ENCODE measurements at places on chromosomes 7 and 10.

DNA sequence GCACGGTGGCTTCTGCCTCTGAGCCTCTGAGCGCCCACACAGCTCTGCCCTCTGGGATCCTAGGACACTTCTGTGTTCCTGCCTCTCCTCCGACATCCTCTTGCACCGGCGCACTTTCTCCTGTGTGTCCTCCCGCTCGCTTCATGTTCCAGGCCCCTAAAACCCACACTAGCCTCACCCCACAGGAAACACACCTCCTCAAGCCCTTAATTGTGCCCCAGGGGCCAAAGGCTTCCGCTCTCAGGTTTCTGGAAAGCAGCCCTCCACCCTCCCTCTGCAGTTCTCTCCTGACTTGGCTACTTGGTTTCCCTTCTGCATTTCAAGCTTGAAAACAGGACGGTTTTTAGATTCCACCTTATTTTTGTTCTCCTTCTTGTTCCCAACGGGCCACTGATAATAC is 7.3 kb downstream of the GFRA1 start:
- DNase-seq: no peak

GRCh38 chr7:87506246-87507180 is 31.0 kb upstream of the ABCB4 start:
- peak; percentile 9 for DNase-seq

DNA sequence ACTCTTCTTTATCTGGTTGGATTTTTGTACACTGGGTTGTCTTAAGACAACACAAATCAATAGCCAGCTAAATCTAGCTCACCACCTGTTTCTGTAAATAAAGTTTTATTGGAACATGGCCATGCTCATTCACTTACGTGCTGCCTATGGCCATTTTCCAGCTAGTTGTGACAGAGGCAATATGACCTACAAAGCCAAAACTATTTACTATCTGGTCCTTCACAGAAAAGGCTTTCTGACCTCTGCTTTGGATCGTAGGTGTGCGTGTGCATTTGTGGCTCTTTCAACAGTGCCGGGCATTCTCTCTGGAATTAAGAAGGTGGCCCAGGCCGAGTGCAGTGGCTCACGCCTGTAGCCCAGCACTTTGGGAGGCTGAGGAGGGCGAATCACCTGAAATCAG is 45.5 kb downstream of the NRAP start:
- no peak for DNase-seq

DNA sequence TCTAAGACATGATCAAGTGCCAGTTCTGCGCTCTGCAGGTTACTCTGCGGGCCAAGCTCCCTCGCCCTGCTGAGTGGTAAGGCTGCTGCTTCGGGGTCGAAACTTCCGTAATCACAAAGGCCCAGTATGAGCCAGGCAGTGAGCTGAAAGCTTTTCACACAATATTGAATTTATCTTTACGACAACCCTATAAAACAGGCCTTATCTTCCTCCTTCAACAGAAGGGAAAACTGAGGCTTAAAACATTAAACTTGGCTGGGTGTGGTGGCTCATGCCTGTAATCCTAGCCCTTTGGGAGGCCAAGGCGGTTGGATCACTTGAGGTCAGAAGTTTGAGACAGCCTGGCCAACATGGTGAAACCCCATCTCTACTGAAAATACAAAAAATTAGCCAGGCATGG is 83.3 kb downstream of the FAM107B start:
- DNase-seq: no peak

DNA sequence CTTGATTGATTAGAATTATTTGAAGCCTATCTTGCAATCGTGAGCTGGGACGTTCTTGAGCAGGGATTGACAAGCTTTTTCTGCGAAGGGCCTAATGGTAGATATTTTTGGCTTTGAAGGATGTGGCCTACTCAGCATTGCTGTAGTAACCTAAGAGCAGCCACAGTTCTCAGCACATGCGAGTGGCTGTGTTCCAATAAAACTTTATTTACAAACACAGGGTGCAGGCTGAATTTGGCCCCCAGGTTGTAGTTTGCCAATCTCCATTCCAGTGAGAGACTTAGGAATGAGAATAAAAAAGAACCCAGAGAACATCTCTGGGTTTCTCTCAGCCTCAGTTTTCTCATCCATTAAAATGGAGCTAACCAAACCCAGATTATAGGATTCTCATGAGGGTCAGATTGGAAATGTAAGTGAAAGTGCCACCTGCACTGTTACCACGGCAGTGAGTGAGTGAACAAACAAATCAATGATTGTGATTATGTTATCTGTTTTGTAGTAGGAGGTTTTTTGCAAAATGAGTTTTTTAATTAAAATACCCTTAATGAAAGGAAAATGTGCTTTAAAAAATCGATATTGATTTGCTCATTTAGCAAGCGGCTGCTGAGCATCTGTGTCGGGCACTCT is 664.0 kb downstream of the SDK1 start:
- DNase-seq: no peak

DNA sequence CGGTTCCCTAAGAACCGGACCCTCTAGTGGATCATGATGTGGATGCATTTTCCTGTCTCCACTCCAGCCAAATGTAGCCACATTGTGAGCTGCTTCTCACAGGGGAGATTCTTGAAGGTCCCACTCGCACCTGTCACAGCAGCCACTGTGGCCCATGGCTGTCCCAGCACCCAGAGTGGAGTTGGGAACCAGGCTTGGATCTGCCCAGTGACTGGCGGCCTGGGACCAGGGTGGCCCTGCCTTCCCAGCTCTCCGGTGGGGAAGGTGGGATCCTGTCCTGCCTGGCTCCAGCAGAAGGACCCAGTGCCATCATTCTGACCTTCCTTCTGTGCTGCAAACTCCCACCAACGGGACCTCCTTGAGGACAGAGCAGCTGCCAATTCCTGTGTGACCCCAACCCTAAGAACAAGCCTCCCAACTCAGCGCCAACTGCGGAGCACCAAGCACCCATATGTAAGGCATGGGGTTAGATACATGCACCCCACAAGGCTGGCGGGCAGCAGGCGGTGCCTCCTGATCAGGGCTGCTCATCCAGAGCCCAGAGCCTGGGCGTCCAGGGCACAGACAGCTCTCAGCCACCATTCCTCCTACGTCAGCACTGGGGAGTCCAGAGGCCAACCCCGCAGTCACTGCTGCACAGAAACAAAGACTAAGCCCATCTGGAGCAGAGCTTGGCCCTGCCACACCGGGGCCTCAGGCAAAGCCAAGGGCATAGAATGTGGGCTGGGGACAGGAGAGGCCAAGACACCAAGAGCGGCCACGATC is 28.8 kb downstream of the EBF3 start:
- DNase-seq: no peak

DNA sequence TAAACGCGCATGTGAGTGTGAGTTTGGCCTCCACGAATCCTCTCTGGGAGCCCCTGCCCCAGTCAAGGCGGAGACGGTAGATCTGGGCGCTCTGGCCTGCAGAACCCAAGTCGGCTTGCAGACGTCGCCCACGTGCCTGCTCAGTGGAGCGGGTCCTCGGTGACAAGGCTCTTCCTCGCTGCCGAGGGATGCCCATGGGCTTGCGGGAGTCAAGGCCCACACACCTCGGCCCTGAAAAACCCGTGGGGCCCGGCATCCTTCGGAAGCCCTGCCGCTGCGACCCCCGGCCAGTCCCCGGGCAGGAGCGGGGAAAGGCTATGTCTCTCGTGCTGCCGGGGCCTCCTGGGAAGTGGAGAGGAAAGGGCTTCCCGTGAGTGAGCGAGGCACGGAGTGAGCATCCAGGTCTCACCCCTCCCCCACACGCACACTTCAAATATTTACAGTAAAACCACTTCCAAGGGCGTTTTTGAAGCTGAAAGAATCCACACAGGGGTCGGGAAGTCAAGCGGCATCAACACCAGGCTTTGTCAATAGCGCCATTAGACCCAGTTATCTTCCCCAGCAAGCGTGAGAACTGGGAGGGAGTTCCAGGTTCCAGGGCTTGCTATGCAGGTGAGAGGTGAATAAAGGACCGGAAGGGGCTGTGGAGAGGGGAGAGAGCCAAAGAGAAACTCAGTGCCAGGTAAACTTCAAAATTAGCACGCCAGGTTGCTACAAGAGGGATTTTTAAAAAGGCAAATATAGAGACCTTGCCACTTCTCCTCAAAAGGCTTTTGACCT is 1.1 kb upstream of the MNX1 start:
- no peak for DNase-seq

DNA sequence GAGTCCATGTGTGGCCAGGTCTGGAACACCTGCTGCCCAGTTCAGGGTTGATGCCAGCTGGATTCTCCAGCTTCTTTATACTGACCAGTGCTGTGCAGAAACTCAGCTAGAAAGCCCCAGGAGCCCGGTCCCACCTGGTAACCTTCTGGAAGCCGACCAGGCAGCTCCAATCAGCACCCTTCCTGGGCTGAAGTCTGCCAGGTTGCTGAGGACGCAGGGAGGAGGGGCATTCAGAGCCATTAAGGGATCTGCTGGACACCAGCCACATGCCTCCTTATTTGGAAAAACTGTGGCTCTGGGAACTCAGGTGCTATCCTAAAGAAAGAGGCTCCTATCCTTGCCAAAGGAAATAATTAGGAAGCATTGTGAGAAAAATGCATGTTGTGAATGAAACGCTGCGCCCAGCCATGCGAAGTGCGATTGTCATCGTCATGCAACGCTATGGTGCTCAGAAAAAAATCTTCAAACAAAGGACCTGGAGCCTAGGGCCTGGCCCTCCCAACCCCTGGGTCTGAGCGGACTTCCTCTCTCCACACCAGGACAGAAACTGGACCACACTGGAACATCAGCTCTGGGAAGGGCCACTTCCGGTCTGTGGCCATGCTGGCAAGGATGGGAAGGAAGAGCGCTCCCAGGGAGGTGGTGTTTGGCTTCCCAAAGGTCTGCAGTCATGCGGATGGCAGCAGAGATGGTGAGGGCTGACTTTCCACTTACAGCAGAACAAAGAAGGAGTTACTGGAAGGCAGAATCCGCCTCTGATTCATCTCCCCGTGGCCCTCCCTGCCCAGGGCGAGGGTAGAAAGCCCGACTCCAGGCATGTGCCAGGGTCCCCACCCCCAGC is 90.1 kb downstream of the FAM53B start:
- peak; percentile 9 for DNase-seq

DNA sequence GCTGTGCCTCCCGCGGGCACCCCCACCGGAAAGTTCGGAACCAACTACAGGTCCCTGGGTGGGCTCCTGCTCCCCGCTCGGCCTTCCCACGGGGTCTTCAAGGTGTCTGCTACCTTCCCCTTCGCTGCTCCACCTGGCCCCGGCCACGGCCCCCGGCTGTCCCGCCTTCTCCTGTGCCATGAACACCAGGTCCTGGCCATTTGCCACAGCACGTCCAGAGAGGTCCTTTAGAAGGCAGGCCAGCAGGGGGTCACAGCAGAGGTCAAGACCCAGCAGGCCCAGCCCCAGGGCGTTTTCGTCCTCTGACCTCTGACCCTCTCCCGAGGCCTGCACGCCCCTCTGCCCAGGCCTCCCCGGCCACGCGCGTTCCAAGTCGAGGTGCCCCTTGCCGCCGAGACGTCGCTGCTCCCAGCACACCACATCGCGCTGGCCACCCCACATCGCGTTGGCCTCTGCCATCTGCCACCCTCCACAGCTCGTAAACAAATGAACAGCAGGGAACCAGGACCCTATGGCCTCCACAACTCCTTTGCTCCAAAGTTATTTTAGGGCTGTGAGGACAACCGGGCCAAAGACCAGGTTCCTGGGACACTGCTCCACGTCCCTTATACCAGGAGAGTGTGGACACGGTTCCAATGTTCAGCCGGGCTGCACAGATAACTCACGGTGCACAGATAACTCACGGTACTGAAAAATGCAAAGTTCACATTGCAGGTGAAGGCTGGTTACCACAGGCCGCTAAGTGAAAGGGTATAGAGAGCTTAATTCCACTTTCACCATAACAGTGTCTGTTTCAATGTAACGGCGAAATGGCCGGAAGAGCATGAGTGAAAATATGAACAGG is 74.3 kb downstream of the CFAP46 start:
- DNase-seq: no peak

GRCh38 chr7:27960415-27960814 is 220.2 kb downstream of the JAZF1 start:
- no peak for DNase-seq

DNA sequence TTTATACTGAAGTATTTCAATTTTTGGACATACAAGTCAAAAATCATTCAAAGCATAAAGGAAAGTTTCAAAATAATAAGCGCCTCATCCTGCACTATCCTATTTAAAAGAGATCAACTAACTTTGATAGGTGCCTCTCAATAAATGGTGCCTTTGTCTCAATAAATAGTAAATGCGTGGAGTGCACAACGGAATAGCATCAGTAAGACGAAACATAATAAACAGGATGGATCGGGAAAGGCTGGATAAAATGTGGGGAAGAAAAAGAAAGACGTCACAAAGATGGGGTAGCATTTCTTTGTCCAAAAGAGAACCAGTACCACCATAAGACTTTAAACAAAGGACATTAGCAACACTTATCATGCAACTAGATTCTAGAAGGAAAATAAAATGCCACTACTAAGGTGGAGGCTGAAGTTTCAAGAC is 571 bp upstream of the PRKAR2B start:
- no peak for DNase-seq

GRCh38 chr10:15545266-15545665 is 174.2 kb upstream of the FAM171A1 start:
- DNase-seq: no peak

DNA sequence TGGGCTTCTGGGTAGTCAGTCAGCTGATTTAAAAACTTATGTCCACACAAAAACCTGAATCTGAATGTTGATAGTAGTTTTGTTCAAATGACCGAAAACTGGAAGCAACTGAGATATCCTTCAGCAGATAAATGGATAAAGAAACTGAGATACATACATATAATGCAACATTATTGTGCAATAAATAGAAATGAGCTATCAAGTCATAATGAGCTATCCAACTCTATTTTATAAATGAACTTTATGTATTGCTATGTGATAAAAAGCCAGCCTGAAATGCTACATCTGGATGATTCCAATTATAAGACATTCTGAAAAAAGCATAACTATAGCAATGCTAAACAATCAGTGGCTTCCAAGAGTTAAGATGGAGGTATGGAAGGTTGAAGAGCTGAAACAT is 748.7 kb downstream of the TNS3 start:
- DNase-seq: no peak

GRCh38 chr7:7157177-7157886 is 25.0 kb upstream of the C1GALT1 start:
- DNase-seq: no peak

- DNase-seq: no peak
Measured at GRCh38 chr10:123455861-123456260, 210.3 kb upstream of the GPR26 start.
